ENCODE measurements at places on chromosomes 7 and 10. TPM values are rescaled to one million over a fixed set of nuclear protein-coding genes. Genes with fewer than 3 reads are reported as not detected.
A peak's percentile ranks its signal among the peaks of the same experiment; 100 is the strongest.

DNA sequence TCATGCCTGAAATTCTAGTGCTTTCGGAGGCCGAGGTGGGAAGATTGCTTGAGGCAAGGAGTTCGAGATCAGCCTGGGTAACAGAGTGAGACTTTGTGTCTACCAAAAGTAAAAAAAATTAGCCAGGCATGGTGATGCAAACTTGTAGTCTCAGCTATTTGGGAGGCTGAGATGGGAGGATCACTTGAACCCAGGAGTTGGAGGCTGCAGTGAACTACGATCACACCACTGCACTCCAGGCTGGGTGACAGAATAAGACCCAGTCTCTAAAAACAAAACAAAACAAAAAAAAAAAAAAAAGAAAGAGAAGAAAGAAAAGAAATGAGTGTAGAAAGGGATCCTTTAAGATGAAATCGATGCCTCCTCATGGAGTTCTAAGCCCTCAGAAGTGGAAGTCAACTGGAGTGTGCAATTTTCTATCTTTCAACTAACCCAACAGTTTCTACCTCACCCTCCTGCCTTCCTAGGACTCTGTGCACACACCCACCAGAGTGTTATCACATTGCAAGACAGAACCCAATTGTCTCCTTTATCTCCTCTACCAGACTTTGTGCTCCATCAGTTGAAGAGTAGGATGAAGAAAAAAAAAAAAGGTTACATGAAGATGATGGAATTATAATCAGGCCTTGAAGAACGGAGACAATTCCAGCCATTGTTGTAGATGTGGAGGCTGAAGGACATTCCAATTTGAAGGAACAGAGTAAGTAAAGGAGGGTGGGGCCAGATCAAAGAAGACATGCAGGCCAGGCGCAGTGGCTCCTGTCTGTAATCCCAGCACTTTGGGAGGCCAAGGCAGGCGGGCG is 26.9 kb downstream of the NYAP1 start:
- no peak for DNase-seq

DNA sequence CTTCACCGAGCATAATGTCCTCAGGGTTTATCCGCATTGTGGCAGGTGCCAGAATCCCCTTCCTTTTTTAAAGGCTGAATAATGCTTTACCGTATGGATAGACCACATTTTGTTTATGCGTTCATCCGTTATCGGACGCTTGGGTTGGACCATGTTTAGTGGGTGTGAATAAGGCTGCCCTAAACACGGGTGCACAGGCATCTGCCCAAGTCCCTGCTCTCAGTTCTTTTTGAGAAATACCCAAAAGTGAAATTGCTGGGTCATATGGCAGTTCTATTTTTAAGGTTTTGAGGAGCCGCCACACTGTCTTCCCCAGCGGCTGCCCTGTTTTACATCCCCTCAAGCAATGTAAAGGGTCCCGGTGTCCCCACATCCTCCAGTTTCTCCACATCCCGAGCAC is 121.6 kb downstream of the DYNC2I1 start:
- no peak for DNase-seq

- DNase-seq = no peak
These were observed 39.7 kb upstream of the GPR141 start for GRCh38 chr7:37643876-37644275.

DNA sequence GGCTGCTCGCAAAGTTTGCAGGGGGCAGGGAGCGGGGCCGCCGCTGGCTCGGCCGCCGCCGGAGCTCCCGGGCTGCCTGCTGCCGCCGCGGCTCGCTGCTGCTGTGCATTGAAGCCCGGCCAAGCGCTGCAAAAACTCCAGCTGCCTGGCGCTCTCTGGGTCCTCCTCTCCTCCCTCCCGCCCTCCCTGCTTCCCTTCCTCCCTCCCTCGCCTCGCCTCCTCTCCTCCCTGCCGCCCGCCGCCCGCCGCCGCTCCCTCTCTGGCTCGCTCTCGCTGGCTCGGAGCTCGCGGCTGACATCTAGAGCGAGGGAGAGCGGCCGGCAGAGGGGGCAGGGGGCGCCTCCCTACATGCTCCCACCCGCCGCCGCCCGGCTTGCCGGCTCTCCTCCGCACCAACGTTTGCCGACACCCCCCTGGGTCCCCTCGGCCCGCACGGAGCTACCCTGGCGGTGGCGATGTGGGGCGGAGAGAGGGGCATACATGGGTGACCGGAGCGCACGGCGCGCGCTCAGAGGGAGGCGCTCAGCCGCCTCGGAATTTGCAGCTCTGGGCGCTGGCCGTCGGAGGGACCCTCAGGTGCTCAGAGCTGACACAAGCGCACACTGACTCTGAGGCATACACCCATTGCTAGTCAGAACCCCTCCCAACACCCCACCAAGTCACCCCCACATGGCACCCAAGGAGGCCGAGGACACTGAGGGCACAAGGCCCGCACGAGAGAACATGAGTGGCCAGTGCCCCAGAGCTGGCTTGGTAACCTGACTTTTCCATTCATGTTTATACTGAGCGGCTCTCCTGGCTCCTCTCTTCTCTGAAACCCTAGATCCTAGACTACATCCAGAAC is 1.2 kb upstream of the PLXNA4 start:
- peak; percentile 50 for DNase-seq

GRCh38 chr7:25381818-25382589 is 153.7 kb upstream of the NPVF start:
- no peak for DNase-seq

- no peak for DNase-seq
These were observed 155.8 kb downstream of the MALRD1 start for GRCh38 chr10:19204246-19204917.

Gene CHN2
- total RNA-seq = 32.9 TPM

DNA sequence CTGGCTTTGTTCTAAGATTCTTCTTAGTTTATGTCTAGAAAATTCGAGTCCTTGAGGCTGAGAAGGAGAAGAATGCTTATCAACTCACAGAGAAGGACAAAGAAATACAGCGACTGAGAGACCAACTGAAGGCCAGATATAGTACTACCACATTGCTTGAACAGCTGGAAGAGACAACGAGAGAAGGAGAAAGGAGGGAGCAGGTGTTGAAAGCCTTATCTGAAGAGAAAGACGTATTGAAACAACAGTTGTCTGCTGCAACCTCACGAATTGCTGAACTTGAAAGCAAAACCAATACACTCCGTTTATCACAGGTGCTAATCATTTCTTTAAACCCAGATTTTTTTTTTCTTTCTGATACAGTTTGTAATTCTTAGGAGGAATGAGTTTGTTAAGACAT is 6.7 kb downstream of the CEP55 start:
- DNase-seq = no peak

- no peak for DNase-seq
These were observed 85.8 kb downstream of the SNX13 start for GRCh38 chr7:17854261-17855047.

Gene PARD3
- total RNA-seq = 52.9 TPM

DNA sequence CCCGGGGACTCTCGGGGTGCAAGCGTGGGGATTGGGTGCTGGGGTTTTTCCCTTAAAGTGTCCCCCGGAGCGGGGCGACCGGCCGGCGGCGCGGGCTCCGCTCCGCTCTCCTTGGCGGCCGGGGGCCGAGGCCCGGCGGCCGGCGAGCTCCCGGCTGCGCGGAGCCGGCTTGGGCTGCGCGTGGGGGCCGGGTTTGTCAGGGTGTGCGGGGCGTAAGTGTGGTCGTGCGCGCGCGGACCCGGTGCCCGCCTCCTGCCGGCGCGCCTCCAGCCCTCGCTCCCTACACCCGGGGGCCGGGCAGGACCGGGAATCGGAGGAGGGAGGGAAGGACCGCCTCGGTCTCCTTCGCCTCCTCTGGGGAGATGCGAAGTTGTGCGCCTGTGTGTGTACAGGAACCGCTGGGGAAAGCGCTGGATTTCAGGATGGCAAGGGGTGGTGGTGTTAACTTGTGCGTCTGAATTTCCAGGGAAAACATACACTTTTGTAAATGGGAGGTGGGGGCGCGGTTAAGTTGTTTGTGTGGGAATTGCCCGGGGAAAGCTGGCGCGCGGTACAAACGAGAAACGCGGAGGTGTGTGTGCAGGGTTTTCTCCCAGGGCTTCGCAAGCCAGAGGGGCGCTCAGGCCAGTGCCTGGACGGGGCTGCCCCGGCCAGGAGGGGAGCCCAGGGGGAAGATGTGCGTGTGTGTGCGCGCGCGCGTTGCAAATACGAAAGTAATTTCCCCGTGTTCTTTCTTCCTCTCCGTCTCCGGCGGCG is 737 bp downstream of the ZMIZ1 start:
- no peak for DNase-seq

DNA sequence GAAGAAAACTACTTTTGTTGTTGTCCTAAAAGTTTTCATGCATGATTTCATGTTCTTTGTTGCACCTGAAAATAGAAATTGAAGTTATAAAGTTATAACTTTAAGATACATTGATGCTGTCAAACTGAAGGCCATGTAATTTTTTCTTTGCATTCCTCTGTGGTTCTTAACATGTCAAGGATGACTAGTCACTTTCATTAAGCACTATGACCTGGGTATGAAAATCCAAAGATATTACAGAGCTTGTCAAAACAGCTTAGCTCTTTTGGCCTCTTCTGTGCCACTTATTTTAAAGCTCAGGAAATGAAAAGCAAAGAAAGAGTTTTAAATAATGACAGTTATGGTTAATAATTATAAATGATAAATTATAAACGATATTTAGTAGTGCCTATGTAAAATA is 241.6 kb upstream of the CACNA2D1 start:
- DNase-seq = no peak

Gene BCL7B
- 59.0 TPM for total RNA-seq

Gene AHR
- total RNA-seq = 33.0 TPM

GRCh38 chr7:149882248-149883047 is 8.7 kb downstream of the ATP6V0E2 start:
- no peak for DNase-seq

- no peak for DNase-seq
These were observed 499.3 kb downstream of the GLRX3 start for GRCh38 chr10:130635528-130635927.

DNA sequence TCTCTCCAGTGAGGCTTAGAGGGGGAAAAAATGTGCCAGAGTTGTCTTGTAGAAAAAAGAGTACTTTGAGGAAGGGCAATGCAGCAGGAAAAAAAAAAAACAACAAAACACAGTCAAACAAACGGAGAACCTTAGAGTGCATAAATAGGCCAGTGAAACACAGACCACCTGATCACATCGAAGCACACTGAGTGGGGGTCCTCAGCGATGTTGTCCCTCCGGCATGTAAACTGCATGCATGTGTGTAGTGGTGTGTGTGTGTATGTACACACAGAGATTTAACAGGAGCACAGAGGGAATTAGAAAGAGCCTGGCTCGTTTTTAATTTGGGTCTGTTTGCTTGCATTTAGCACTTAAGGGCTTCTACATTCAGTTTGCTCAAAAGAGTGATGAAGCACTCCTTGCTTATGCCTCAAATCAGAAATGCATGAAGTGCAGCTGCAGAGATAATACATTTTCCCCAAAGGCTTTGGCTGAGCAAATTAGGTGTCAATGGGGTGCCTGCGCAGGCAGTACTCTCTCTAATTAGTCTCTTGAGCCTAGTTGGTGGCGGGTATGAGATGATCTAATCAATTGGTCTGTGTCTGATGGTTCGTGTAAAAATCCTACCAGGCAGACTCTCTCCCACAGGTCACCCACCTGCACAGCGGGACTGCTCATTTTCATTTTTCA is 62.7 kb upstream of the FZD1 start:
- DNase-seq = no peak

Gene PTN
- total RNA-seq = 5.4 TPM

DNA sequence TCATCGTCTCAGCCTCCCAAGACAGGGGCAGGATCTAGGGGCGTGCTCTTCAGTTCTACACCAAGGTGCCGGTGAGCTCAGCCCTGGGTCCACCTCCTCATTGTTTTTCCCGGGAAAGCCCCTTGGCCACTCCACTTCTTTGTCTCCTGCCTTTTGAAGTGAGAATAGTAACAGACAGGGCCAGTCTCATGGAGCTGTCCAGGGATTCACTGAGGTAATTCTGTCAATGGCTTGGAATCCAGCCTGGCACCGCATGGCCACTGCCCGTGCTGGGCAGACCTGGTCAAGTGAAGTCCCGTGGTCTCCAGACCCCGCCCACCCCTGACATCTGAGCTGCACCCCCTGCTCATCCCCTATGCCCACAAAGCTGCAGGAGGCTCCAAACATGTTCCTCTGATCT is 138.9 kb downstream of the TNS3 start:
- DNase-seq = no peak

Gene ITPRID1
- 1.2 TPM for total RNA-seq

Gene SLC26A3
- 3,814 TPM for total RNA-seq

Gene NODAL
- not detected for total RNA-seq

DNA sequence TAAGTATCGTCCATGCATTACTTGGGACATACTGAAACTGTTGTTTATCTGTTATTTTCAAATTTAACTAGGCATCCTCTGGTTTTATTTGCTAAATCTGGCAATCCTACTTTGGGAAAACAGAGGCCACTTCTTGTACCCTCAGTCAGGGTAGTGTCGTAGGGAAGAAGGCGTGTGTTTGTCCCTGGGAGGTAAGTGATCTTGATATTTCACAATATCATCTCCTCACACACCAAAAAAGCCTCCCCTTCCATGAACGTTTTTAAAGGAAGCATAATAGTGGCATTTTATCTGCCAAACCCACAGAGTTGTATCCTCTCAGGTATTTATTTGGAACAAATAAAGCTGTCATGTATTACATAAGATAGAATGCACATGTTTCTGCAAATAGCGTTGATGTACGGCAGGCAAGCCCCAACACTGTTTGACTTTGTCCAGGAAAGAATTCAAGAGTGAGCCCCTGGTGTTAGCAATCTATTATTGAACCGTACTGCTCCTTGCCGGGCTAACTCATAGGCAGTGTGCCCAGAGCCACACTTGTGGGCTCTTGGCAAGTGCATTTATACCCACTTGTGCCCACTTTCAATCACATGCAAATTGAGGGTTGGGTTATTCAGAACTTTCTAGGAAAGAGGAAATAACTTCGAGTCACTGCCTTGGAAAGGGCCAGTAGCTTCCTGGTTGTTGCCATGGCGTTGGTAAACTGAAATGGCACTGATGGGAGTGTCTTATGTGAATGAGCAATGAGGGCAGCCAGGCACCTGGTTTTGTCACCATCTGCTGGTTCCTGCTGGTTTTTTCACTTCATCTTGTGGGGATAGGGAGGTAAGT is 266.0 kb downstream of the USP6NL start:
- DNase-seq = peak; percentile 59

GRCh38 chr7:157278791-157279724 is 57.7 kb upstream of the DNAJB6 start:
- DNase-seq = peak; percentile 77

DNA sequence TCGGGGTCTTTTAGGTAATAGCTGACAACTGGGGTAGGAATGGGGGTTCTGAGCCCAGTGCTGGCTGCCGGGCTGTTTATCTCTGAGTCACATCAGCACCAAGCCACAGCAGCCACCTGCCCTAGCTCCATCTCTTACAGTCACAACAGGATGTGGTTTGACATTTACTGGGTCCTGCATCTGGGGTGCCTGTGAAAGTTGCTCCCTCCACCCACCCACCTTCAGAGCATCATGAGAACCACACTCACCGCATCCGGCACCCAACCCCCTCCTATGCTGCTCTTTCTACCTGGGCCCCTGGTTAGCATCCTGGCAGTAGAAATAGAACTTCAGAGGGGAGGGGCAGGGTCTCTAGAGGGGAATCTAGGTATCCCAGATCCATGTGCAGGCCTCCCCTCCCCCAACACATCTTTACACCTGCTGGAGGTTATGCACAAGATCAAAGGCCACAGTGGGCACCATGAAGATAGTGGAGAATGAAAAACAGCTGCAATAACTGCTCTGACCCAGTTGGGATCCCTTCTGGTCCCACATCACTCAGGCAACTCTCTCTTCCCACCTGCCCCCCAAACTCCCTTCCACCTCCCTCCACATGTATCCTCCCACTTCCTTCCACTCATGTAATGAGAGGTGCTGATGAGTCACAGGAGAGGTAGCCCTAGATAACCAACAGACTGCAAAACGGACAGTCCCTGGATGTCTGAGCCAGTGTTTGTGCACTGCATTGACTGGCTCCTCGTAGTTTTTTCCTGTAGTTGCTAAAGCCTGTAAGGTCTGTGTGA is 38.2 kb downstream of the PRSS2 start:
- DNase-seq = peak; percentile 66

Gene PPP1R3A
- total RNA-seq = not detected

All from left colon (tissue), 2 donors.